ENCODE measurements at places on chromosomes 2 and 18.

DNA sequence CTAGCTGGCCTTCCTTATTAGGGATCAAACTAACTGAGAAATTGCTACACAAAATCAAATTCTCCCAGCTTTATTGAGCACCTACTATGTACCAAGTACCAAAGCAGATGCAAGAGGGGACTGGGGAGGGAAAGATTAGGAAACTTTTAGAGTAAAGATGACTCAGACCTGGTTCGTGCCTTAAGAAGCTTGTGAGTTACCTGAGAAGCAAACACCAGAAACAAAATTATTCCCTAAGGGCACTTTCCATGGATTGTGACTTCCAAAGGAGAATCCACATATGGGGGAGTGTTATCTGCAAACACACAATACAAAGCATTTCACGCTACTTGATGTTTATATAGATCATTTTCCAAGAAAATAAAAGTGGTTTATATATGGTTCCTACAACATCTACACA, 326.9 kb upstream of the HNRNPA3 start:
- no peak for DNase-seq

DNA sequence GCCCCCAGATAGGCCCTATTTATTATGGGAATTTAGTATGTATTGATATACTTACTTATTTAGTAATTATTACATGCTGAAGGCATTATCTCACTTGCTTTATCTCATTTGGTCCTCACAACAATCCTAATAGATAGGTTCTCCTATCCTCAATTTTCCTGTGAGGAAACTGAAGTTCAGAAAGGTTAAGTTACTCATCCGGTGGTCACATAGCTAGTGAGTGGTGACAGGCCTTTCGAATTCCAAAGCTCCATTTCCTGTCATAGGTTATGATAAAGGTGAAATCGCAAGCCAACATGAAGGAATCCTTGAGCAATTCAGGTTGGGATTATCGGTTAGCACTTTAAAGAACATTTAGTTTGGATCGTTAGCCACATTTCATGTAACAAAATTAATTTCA, 33.3 kb downstream of the NAB1 start:
- no peak for DNase-seq

DNA sequence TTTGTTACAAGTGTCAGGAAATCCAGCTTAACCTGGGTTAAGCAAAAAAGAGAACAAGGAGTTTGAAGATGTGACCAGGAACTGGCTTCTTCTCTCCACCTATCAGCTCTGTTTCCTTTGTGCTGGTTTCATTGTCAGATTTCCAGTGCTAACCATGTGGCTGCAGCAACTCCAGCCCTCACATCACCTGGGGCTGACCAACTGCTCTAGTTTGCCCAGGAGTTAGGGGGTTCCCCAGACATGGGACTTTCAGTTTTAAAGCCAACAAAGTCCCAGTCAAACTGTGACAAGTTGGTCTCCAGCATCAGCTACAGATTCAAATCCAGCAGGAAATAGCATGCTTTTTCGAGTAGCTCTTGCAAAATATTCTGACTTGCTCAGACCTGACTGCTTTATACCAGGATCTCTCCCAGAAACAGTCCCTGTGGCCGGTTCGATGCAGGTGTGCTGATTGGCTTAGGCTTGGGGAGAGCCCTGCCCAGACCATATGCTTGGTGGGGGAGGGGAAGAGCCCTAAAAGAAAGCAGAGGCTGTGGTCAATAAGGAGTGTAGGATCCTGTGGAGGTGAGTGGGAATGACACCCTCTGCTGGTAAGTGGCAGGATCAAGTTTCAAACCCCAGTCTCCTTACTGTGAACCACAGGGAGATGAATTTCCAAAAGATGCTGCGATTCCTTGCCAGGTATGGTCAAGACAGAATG, 49.5 kb downstream of the KCNE4 start:
- DNase-seq: peak; percentile 39

DNA sequence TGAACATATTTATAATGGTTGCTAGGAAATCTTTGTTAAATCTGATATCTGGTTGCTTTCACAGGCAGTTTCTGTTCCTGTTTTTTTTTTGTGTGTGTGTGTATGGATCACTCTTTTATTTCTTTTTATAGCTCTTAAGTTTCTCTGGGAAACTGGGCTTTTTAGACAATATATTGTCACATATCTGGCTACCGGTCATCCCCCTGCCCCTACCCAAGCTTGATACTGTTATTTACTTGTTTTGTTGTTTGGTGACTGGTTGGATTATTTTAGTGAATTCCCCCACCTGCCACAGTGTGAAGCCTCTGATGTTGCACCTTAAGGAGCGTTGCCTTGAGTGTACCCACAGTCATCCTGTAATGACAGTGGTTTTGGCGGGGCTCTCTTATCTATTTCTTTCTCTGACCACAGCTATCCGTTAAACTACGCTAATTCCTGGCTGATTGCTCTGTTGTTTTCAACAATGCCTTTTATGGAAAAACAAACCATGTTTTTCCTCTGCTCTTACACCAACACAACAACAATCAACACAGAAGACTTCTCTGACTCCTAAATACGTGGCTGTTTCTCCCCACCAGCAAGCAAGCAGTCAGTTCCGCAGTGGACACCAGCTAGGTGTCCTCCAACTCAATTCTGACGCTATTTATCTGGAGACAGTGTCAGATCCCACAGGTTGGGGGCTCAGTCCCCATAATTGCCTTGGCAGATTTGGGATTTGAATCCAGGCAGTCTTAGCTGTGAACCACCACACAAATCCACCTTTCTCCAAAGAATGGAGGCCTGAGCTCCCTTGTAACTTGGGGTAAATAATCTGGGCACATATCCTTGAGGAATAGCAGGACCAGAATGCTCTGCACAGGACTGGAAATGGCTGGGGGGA, 10.9 kb downstream of the GNLY start:
- DNase-seq: peak; percentile 88

DNA sequence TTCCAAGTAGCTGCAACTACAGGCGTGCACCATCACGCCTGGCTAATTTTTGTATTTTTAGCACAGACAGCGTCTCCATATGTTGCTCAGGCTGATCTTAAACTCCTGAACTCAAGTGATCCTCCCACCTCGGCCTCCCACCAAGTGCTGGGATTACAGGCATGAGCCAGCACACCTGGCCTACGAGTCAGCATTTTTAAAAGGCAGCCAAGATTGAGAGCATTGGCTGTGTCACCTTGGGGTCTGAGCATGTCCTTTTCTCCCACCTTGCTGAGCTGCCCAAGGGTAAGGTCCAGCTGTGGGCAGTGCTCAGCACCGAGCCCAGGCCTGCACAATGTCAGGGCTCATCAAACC, 142.8 kb upstream of the LMAN1 start:
- no peak for DNase-seq

DNA sequence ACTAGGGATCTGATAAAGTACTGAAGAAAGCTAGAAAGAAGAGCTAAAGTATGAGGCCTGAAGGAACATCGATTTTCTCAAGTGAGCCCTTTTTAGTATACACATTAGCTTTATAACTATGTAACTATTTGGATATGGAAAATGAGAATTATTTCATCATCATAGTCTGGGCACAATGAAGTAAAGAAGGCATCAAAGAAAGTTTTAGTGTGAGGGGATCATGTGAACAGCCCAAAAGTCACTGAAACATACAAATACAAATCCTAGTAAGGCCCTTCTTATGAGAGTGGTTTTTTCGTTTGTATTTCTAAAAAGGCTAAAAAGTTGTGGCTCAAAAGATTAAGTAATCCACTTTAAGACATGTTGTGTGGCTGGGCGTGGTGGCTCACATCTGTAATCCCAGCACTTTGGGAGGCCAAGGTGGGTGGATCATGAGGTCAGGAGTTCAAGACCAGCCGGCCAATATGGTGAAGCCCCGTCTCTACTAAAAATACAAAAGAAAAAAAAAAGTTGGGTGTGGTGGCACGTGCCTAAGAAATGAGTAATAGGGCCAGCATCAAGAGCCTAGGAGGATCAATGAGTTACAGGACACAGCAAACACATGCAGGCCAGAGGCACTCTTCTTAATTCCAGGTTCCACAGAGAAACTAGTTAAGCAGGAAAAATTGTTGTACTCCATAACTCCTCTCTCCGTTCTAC, 61.9 kb downstream of the PUM2 start:
- peak; percentile 22 for DNase-seq

DNA sequence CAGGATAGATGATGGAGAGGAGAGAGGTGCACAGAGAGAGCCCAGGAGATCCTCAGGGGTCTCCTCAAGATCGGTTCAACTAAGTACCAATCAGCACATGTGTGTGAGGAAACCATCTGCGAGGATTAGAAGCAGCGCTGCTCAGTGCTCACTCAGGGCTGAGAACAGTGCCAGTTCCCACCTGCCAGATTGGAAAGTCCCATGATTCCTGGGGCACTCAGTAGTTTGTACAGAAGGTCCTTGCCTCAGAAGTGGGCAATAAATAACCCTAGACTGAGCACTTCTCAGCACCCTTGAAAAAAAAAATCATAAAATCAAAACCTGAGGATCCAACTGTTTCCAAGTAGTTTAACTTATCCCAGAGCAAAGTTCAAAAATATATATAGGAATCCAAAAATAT, 53.8 kb downstream of the SEMA4F start:
- DNase-seq: no peak

GRCh38 chr2:46390036-46390435, 89.3 kb upstream of the TMEM247 start:
- DNase-seq: no peak

DNA sequence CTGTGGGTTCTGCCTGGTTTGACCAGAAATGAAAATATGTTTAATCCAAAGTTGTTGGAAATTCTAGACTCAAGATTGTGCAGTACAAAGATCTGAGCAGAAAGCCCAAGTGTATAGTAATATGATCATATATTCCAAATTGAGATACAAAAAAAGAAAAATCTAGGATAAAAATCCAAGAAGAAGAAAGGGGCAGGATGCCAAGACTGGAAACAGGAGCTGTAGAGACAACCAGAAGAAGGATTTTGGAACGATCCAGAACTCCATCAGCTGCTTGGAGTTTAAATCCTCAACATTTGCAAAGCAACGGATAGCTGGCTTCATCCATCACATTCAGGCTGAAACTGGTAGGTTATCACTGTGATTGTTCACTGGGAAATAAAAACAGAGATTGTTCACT, 333.6 kb upstream of the UBE2E3 start:
- DNase-seq: no peak

DNA sequence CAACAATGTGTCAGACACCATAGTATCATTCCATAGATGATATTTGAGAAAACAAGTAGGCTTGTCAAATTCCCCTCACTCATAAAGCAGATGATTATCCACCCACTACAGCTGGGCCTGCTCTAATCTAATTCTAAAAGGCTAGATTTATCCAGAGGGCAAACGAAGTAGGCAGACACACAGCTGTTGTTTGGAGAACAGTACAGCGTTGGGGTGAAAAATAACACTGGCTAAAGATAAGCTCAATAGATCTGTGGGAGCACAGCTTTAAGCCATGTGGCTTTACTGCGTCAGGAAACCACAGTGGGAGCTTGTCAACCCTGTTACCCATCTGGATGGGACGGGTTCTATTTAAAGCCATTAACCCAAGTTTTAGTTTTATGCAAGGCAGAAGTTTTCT, 48.9 kb upstream of the COBLL1 start:
- DNase-seq: peak; percentile 67

DNA sequence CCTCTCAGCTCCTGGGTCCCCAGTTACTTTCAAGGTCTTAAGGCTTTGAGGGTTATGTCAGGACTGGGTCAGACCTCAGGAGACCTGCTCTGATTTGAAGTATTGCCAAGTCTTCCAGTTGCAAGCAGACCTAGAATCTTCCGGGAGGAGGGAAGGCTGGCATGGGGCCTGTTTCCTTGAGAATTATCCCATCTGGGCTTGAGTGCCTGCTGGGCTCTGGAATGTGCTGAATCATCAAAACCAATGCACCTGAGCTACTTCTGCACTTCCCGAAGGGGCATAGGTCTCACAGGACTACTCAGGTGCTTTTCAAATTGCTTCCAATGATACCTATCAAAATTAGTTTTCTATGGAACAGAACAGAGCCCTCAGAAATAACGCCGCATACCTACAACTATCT, 327.3 kb downstream of the XIRP2 start:
- no peak for DNase-seq

GRCh38 chr2:201128933-201129505, 13.1 kb downstream of the CFLAR start:
- DNase-seq: peak; percentile 54

GRCh38 chr2:101782427-101782792, 84.9 kb downstream of the MAP4K4 start:
- DNase-seq: peak; percentile 68

- no peak for DNase-seq
These were observed 11.6 kb downstream of the NFE2L2 start for GRCh38 chr2:177252808-177253531.

- no peak for DNase-seq
These were observed 551.7 kb downstream of the SATB2 start for GRCh38 chr2:198905881-198906612.

DNA sequence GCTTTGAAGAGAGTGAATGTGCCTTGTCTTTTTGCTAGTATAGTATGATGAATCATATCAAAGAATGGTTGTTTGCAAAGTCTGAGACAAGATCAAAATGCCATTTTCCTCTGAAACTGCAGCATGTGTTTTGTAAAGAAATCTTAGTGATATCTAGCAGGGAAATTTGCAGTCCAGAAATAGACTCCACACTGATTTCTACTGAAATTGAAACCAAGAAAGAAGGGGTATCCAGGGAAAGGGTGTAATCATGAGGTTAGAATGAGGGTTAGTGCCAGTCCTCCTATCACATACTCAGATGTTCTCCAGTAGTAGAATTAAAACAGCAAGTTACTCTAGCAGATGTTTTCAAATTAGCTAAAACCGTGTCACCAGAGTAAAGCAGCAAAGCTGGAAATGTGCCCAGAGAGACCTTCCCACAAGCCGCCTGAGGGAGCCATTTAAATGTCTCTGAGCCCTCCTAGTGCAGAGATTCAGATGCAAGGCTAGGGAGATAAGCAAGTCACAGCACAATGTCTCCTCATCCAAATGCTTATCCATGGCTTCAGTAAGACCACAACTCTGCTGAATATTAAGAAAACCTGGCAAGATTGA, 4.9 kb downstream of the DLGAP1 start:
- no peak for DNase-seq

DNA sequence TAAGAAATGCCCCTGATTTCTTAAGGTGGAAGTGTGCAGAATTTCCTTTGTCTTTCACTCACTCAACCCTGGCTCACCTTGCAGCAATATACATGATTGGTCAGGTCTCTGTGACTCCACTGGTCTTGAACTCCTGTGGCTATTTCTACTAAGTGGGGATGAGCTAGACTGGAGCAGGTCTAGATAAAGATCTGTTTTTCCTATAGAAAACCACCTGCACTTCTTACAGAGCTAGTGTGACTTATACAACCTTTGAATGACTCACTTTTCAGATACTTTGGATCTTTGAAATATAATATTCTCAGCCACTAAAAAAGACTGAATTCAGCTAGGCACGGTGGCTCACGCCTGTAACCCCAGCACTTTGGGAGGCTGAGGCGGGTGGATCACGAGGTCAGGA, 98.5 kb upstream of the KCTD1 start:
- DNase-seq: no peak

DNA sequence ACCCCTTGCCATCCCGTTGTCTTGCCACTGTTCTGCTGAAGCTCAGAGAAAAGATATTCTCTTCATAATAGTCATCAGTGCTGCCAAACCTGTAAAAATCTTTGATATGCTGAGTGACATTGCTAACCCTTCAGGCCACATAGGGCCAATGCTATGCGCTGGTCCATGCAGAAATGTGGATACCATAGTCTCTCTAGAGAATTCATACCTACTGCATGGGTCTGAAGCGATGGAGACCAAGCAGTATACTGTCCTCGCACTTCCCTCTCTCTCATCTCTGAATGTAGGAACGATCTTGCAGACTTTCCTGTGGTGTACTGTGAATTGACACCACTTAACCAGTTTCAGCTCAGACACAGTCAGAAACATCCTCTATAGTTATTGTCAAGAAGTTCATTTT, 17.9 kb upstream of the ANKRD44 start:
- DNase-seq: no peak
